ENCODE measurements at places on chromosomes 3 and 15.

GRCh38 chr3:158790901-158791589 is 10.8 kb upstream of the MFSD1 start:
- DNase-seq = peak; percentile 88

DNA sequence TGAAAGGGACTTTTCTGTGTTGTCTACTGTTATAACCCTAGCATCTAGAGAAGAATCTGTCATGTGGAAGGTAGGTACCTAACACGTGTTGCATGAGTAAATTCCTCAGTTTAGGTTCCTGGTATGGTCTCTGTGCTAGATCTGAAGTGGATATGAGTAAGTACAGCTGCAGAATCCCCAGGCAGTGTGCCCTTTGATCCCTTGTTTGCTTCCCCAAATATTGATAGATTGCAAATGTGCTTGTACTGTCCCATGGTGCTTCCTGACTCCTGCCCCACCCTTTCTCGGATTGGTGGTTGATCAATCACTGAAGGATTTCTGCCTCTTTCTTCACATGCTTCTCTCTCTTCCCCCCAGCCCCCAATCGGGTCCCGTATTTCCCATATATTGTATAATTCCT is 450.4 kb downstream of the UNC13C start:
- DNase-seq = no peak

DNA sequence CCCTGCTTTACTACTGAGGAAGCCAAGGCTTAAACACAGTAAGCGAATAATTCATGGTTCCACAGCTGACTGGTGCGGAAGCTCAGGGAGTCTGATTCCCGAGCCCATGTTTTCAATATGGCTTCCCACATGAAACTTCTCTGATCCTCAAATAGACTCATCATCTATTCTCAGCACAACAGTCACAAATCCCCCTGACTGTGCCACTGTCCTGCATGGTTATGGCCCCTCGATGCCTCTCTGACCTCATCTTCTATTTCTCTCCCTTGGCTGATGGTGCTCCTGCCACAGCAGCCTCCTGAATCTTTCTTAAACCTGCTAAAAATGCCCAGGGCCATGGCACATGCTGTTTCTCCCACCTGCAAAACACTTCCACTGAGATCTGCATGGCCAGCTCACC is 43.2 kb downstream of the SRGAP3 start:
- DNase-seq = no peak

GRCh38 chr3:180036092-180036670 is 556 bp downstream of the PEX5L start:
- no peak for DNase-seq

GRCh38 chr3:131370935-131371687 is 10.5 kb upstream of the NUDT16 start:
- no peak for DNase-seq

DNA sequence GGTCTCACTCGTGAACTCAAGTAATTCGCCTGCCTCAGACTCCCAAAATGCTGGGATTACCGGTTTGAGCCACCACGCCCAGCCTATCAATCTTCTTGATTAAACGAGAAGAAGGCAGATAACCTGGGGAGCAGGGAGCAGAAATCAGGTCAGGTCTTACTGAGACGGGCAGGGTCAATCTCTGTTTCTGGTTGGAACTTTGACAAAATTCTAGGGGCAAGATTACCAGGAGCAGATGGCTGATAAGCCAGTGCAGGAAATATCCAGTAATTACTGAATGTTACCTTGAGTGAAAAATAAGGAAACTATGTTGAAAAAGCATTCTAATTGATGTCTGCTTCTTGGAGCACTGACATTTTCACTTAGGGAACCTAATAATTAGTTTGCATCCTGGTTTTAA is 24.4 kb upstream of the GOLM2 start:
- DNase-seq = no peak

DNA sequence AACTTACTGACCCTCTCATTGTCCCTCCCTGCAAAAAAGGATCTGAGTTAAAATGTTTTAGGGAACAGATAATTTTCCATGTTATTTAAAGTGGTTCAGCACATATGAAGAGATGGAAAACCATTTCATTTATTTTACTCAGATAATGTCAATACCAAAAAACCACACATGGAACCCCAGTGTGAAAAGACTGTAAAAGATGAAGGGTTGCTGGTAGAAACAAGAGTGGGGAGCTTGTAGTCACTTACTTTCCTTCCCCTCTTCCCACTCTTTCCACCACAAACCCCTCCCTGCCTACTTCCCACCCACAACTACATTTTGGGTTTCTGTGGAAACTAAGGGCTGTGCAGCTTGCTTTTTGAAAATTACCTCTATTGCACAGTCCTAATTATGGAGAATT is 18.5 kb upstream of the KLHL25 start:
- DNase-seq = no peak

DNA sequence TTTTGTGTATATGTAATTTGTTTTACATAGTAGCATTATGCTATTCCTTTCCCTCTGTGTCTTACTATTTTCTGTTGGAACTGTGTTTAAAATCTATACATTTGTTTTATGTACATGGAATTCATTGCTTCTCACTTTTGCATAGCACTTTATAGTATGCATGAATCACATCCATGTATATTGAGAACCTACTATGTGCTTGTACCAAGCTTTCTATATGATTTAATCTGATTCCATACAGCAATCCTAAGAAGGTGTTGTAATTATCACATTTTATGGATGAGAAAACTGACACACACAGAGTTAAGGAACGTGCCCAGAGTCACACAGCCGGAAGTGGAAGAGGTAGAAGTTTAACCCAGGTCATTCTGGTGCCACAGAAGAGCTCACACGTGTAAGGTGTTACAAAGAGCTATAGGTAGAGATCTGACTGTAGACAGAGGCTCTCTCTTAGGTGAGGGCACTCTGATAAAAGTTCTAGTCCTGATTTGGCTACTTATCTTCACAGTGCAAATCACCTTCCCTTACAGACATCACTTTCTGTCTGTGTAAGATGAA is 3.5 kb upstream of the SMAD3 start:
- DNase-seq = no peak

GRCh38 chr3:74709951-74710350 is 95.5 kb upstream of the CNTN3 start:
- DNase-seq = no peak

DNA sequence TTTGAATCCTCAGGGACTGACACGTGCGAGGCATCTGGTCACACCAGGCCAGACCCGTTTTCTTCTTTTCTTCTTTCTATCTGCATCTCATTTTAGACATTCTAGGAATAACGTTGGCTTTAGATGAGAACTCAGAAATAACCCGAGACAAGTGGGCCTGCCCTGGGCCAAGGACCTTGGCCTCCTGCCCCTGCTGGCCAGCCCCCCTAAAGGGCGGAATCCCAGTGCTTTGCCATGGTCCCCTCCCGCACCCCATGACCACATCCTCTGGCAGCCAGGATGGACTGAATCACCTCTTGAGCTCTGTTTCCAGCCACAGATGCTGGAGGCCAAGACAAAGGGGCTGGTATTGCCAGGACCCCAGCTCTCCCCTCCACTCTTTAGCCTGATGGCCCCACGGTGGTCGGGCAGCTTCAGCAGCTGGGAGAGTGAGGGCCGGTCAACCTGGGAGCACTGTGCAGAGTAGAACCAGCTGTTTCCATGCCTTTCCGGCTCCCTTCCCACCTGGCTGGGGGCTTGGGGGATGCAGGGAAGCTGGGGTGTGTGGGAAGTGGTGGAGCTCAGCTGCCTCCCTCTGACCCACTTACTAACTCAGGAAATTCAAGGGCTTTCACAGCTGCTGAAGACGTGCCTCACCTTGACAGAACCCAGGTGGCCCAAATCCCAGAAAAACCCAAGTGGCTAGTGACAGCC is 190.9 kb downstream of the FAM43A start:
- DNase-seq = no peak

DNA sequence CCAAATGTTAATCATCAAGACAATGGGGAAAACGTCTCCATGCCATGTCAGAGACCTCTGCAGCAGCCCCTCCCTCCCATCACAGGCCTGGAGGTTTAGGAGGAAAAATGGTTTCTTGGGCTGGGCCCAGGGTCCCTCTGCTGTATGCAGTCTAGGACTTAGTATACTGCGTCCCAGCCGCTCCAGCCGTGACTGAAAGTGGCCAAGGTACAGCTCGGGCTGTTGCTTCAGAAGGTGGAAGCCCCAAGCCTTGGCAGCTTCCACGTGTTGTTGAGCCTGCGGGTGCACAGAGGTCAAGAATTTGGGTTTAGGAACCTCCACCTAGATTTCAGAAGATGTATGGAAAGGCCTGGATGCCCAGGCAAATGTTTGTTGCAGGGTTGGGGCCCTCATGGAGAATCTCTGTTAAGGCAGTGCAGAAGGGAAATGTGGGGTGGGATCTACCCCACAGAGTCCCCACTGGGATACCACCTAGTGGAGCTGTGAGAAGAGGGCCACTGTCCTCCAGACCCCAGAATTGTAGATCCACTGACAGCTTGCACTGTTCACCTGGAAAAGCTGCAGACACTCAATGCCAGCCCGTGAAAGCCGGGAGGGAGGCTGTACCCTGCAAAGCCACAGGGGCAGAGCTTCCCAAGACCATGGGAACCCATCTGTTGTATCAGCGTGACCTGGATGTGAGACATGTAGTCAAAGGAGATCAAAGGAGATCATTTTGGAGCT is 25.0 kb downstream of the NECTIN3 start:
- no peak for DNase-seq

GRCh38 chr3:109336291-109336861 is 970 bp downstream of the DPPA4 start:
- DNase-seq = peak; percentile 57

DNA sequence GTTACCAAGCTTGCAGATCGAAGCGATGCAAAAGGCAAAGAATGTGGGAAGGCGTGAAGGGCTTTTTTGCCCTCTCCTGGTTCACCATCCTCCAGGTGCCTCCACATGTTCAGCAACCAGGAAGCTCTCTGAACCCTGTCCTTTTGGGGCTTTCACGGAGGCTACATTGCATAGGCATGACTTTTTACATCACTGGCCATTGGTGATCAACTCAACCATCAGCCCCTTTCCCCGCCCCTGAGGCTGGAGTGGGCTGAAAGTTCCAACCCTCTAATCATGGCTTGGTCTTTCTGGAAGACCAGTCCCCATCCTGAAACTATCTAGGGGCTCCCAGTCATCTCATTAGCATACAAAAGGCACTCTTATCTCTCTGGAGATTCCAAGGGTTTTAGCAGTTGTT is 52.6 kb downstream of the UACA start:
- DNase-seq = no peak

GRCh38 chr3:32481791-32482631 is 20.6 kb downstream of the CMTM6 start:
- no peak for DNase-seq

GRCh38 chr3:18886331-18886730 is 262.0 kb upstream of the KCNH8 start:
- no peak for DNase-seq

DNA sequence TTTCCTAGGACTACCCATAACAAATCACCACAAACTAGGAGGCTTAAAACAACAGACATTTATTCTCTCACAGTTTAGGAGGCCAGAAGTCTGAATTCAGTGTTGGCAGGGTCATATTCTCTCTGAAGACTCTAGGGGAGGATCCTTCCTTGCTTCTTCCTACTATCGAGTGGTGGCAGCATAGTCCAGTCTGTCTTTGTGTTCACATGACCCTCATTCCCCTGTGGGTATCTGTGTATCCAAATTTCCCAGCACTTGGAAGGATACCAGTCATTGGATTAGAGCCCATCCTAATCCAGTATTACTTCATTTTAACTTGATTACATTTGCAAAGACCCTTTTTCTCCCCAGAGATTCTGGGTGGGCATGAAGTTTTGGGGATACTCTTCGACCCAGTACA is 63.8 kb downstream of the GMPS start:
- no peak for DNase-seq

DNA sequence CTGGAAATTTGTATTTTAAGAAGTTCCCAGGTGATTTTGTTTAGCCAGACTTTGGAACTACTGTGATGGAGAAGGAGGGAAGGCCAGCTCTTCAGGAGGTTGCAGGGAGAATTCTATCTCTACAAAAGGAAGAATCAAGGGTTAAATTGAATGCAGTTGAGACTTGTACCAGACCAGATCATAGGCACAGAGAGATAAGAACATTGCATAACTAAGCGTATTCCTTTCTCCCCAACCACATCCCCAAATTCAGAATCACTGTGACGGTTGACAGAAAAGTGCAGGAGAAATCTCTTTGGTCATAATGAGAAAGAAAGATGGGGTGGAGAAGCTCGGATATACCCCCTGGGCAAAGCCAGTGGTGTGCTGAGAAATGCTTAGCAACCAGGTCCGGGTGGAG is 7.2 kb downstream of the PLD1 start:
- DNase-seq = no peak

DNA sequence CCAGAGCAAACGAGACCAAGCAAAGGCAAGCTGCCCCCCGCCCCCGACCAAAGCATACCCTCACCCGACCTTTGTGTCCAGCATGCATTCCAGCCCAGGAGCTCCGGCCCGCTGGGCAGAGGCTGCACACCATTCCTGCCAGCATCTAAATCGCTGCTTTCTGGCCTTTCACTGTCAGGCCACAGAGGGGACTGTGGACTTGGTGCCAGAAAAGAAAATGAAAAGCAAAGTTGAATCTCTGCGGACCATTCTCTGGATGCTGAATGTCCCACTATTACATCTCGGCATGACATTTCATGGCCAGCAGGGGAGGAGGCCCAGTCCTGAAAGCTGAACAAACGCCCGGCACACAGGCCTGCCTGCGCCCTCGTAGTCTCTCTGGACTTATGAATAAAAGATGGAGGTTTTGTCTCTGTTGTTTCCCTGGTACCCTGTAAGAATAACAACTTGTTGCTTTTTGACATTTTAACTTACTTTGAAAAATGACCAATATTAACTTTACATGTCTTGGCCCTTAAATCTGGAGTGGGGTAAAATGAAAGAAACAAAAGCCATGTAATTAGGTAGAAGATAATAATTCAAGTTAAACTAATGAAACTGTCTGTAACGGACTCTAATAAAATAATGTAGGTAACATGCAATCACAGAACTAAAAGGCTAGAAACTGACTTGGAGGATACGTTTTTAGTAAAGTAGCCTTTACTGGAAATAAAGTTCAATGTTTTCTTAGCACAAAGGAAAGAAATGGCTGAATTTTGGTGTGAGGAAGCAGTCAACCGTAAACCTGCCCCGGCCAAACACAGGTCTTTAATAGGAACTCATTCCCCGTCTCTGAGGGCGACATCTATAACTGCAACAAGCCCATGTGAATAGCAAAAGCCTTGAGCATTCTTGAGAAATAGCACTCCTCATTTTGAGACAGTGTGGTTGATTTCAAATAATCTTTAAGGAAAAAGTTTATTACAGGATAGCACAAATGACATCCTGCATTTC is 12.7 kb downstream of the IL17RD start:
- no peak for DNase-seq

DNA sequence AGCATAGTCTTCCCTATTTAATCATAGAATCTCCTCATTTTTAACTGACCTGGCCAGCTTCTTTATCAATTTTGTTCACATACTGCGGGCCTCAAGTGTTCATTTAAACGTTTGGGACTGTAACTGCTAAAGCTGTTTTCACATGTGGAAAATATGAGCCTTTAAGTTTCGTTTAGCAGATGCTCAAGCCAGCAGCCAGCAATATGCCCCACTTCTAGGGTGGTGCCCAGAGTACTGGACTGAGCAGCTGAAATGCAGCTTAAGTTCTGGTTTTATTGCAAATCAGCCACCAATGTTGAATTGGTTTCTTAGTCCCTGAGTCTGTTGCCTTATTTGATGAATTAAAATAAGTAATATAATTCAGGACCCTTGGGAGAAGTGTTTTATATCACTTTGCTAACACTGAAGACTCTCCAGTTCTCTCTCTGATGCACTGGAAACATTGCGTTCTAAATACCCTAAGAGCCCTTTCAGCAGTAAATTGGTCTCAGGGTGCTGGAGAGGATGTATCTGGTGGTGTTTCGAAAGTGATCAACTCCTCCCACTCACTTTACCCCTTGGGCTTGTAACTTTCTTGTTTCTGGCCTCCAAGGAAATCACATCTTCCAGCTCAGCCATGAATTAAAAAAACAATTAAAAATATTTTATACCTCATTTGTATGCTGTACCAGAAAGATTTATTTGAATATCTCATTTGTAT is 61.7 kb downstream of the B3GALNT1 start:
- DNase-seq = no peak
